ENCODE measurements at places on chromosomes 4 and X.

- no peak for DNase-seq
These were observed 162.0 kb downstream of the PDGFRA start for GRCh38 chr4:54391104-54391503.

GRCh38 chr4:29153642-29154041, 1566.5 kb upstream of the PCDH7 start:
- no peak for DNase-seq

DNA sequence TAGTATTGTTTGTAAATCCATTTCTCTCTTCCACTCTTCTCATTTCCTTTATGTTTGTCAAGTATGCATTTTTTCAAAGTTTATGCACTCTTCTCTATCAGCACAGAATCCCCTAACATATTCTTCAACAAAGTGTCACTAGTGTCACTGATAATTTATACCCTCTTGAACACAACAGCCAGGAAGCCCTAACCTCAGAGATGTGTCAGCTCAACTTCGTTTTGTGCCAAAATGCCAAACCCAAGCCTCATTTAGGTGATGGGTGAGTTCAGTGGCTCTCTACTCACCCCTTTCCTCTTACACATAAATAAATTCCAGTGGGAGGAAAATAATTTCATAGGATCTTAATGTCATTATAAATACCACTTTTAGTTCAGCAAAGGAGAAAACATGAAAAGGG, 22.4 kb upstream of the P2RY10 start:
- DNase-seq: no peak

DNA sequence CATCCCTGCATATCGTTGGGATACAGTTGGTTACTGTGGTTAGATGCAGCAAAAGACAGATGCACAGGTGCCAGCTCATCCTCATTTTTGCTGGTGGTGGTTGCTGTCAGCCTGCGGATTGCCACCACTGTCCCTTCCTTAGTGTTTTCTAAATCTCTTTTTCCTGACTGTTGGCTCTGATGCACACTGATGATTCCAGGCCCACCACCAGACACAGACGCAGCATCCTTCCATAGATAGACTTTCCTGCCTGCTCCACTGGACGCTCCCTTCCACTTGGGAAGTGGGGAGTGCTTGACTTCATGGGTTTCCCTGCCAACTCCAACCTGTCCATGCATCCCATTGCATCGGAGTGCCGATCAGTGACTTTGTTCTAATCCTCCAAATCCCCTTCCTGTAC, 101.5 kb downstream of the EGF start:
- DNase-seq: no peak

DNA sequence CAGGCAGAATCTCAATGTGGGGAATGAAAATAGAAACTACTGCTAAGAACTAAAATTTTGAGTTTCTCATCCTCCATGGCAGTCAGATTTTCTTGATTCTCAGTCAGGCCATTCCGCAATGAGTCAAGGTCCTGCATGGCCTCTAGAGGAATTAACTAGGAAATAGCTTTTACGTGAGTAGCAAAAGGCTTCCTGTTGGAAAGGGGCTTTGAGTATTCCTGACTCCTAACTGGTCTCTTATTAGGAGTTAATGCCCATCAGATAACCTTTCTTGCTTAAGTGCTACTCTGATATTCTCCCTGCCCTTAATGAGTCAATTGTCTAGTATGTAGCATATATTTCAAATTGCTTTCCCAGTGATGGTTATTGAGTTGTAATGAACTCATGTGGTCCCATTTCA, 65.7 kb upstream of the ARHGAP24 start:
- DNase-seq: no peak

DNA sequence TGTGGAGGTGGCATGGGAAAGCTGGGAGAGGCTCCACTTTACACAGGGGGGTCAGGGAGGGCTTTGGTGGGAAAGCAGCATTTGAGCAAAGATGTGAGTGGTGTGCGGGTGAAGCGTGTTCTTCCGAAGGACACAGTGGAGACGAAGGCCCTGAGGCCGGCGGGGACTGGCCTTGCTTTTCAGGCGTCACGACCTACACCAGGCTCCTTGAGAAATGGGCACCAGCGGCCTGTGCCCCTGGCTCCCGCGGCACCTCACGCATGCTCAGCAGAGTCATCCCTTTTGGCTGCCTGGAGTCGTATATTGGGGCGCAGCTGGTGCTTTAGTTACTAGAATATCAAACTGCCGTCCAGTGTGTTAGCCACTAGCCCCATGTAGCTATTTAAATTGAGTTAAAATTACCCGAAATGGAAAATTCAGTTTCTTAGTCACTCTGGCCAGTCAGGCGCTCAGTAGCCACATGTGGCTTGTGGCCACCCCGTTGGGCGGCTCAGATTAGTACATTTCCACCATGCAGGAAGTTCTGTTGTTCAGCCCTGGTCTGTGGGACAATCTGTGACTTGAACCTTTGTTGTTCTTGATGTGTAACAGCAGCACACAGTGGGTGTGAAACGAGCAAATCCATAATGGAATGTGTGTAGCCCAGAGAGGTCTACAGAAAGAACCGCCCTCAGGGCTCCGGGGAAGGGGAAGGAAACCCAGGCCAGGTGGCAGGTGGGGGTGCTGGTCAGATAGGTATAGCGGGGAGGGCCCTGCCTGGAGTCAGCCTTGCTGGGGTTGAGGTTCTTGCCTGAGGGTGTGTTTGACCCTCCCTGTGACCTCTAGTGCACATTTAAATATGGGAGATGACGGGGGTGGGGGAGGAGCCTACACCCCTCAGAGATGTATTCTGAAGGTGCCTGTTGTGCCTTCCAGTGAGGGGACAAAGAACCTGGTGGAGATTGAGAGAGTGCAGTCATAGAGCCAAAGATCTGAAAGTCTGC, 30.4 kb downstream of the TBC1D14 start:
- no peak for DNase-seq

GRCh38 chrX:111854556-111855490, 21.2 kb upstream of the TRPC5OS start:
- DNase-seq: no peak

Data from HepG2 (cell line).